ENCODE measurements at places on chromosomes 11 and 22.

DNA sequence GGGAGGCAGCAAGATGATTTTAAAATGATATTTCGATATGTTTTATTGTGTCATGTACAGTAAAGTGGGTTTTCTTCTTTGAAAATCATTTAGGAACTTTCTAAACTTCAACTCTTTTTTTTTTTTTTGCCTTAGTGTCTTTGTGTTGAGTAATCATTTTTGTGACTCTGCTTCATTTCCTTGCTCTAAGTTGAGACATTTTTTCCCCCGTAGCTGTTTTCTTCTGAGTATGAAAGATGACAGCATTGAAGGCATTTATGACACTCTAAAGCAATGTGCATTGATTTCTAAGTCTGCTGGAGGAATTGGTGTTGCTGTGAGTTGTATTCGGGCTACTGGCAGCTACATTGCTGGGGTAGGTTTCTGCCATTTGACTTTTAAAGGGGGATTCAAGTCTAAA is 23.5 kb downstream of the RRM1 start:
- no peak for DNase-seq

DNA sequence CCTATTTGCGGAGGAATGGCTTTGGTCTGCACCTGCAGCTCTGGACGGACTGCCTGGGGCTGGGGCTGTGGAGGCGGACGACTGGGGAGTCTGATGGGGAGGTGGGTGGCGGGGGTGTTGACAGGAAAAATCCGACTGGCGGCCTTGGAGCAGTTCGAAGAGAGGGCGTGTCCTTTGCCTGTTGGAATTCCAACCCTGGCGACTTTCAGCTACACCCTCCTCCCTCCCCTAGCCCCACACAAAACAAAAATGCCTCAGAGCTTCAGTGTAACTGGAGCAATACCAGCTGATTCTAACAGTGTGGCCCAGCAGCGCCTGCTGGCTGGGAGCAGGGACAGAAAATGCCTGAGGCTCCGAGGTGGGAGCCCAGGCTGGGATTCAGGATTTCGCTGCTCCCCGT is 85.4 kb downstream of the ATXN10 start:
- DNase-seq: no peak

GRCh38 chr11:69913591-69914285 is 94.5 kb upstream of the FGF3 start:
- no peak for DNase-seq

- DNase-seq: no peak
These were observed 22.2 kb downstream of the RRAS2 start for GRCh38 chr11:14336507-14337503.

GRCh38 chr22:36384766-36385481 is 2.8 kb downstream of the MYH9 start:
- DNase-seq: no peak

GRCh38 chr22:24985826-24986214 is 33.3 kb downstream of the KIAA1671 start:
- no peak for DNase-seq

DNA sequence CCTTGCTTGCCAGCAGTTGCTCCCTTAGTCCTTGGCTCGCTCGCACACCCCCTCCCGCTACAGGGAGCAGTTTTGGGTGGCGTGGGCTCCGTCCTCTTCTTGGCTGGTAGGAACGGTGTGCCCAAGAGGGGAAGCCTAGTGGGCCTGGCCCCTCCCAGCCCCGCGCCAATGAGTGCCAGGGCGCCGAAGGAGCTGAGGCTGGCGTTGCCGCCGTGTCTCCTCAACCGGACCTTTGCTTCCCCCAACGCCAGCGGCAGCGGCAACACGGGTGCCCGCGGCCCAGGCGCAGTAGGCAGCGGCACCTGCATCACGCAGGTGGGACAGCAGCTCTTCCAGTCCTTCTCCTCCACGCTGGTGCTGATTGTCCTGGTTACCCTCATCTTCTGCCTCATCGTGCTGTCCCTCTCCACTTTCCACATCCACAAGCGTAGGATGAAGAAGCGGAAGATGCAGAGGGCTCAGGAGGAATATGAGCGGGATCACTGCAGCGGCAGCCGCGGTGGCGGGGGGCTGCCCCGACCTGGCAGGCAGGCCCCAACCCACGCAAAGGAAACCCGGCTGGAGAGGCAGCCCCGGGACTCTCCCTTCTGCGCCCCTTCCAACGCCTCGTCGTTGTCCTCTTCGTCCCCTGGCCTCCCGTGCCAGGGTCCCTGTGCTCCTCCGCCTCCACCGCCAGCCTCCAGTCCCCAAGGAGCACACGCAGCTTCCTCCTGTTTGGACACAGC is 1.6 kb downstream of the C11orf87 start:
- no peak for DNase-seq

GRCh38 chr11:68335683-68336082 is 23.3 kb downstream of the LRP5 start:
- DNase-seq: no peak

DNA sequence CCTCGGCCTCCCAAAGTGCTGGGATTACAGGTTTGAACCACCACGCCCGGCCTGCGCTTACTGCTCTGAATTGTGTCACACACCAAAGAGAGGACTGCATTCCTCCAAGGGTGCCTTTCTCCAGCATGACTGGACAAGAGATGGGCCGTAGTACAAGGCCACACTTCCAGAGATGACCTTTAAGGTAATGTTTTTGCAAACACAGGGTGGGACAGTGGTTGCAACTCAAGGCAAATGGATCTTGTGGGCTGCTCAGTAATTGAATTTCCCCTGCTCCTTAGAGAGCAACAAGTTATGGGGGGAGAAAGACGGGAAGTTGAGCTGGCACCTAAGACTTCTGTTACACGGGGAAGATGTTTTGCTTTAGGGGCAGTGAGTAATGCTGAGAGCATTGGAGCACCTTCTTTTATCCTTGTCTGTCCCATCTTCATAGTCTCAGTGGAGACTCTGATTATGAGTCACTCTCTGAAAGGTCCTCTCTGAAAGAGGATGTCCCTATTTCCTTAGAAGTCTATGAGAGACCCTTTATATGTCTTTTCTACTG is 66.3 kb downstream of the C11orf91 start:
- no peak for DNase-seq

GRCh38 chr22:26054841-26055605 is 114.2 kb upstream of the SEZ6L start:
- DNase-seq: no peak

DNA sequence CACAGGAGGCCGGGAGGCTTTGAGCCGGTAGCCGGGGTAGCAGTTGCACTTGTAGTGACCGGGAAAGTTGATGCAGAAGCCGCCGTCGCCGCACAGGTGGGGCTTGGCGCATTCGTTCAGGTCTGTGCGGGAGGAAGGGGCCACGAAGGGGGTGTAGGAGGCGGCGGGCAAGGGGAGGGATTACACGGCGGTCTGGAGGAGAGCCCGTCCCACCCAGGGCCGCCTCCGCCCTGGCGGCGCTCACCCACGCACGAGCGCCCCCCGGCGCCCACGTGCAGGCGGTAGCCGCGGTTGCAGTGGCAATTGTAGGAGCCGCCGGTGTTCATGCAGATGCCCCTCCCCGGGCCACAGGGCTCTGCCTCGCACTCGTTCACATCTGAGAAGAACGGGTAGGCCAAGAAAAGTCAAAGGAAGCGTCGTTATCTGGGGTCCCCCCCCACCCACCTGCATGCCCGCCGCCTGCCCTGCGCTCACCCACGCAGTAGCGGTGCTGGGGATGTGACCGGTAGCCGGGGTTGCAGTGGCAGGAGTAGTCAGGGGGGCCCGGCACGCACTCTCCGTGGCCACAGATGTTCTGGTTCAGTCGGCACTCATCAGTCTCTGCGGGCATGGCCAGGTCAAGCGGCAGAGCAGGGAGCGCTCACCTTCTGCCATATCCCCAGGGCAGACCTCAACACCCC is 10.6 kb downstream of the LTBP3 start:
- no peak for DNase-seq

- DNase-seq: no peak
These were observed 32.4 kb downstream of the CREB3L1 start for GRCh38 chr11:46309814-46310259.

DNA sequence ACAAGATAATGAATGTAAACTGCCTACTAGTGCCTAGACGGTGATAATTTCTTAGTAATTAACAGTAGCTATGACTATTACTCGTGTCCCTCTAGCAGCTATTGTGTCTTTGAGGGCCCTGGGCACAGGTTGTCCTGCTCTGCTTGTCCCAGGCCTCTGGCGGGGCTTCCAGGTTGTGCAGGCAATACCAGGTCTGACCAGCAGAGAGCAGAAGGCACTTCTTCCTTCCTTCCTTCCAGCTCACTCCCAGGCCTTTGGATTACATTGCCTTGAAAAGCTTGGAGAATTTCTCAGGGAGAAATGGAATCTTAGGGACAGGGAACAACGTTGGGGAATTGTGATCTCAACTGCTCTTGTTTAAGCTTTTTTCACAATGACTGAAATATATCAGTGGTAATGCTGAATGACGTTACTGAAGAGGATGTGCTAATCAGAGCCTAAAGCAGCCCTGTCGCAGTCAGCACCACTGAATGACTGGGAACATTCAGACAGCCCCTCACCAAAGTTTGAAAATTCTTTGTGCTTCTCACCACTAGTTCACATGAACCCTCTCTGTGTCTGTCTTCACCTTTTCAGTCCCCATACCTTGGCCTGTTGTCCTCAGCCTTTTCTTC is 8.4 kb upstream of the CCKBR start:
- no peak for DNase-seq

DNA sequence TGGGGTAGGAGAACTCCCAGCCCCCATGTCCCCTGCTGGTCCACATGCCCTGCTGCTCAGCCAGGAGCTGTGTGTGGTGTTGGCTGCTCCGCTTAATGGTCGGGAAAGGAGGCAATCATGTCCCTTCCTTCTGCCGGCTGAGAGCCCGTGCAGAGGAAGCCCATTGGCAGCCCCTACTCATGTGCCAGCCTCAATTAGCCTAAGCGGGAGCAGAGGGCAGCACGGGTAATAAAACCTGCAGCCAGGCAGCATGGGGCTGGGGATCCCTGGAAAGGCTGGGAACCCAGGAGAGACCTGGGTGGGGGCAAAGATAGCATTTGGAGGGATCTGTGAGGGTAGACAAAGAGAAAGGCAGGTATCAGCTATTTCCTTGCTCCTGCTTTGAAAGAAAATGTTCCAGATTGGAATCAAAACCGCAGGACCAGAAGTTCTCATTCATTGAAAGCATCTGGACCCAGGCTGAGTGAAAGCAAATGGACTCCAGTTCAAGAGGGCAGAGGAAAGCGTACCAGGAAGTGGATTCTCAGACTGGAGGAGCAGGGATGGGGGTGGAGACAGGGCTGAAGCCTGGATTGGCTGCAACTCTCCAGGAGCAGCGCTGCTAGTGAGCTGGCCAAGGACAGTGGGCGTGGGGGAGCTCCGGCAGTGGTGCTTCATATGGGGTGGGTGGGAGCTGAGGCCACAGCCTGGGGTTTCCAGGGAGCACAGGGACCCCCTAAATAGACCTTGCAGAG is 103.4 kb upstream of the NECTIN1 start:
- DNase-seq: no peak

DNA sequence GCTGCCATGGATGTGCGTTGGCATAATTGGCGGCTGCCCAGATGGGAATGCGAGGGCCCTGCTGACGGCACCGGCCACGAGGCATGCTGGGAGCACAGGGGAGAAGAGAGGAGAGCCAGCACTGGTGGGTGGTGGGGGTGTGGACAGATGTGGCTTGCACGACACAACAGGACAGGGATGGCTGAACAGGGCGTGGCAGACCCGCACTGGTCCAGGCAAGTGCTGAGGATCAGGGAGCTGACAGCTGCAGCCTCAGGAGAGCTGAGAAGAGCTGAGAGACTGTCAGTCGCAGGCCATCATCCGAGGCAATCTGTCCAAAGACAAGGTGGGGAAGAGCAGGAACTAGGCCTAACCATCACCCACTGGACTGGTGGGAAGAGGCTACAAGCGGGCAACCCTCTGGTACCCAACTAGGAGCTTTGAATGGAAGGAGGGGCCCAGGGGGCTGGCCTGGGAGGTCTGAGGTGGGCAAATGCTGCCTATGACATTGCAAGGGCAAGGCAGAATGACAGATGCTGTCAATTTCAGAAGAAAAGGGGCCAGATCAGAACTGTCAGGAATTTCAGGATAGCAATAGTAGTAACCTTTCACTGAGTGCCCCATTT is 2.4 kb downstream of the GNB1L start:
- no peak for DNase-seq

Measured in activated naive CD4-positive, alpha-beta T cell (primary cell).